ENCODE measurements at places on chromosomes 6 and 20. TPM values are rescaled to one million over a fixed set of nuclear protein-coding genes. Genes with fewer than 3 reads are reported as not detected.

DNA sequence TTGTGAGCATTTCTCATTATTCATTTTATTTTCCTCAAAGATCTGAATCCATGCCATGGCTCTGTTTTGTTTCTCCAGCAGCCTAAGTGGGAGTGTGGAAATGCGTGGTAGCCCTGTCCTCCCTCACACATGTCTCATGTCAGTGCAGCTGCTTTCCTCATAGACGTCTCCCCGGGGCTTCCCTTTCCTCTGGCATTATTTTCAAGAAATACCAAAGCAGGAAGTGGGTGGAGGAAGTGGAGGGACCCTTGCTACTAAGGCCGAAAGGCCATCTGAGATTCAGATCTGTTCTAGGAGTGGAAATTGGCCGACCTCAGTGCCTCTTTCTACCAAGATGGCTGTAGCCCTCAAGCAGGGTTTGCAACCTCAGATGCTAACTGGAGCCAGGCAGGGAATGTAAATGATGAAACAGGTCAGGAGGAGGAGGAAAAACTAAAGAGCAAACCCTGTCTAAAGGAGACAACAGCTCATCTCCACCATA is 420.9 kb upstream of the PLCB4 start:
- DNase-seq, result no peak

DNA sequence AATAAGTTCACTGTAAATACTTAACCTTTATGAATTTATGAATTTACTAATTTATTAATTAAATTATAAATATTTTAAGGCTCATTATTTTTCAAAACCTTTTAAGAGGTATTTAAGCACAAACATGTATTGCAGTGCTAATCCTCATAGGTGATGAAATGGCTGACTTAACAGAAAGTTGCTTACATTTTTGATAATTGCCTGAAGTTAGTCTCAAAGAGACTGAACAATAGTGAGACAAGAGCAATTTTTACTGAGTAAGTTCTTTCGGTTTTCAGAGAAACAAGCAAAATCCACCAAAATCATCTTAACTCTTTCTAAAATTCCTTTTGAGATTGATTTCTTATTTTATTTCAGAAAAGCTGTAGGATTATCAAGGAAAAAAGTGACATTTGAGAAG is 137.3 kb upstream of the VGLL2 start:
- no peak for DNase-seq

DNA sequence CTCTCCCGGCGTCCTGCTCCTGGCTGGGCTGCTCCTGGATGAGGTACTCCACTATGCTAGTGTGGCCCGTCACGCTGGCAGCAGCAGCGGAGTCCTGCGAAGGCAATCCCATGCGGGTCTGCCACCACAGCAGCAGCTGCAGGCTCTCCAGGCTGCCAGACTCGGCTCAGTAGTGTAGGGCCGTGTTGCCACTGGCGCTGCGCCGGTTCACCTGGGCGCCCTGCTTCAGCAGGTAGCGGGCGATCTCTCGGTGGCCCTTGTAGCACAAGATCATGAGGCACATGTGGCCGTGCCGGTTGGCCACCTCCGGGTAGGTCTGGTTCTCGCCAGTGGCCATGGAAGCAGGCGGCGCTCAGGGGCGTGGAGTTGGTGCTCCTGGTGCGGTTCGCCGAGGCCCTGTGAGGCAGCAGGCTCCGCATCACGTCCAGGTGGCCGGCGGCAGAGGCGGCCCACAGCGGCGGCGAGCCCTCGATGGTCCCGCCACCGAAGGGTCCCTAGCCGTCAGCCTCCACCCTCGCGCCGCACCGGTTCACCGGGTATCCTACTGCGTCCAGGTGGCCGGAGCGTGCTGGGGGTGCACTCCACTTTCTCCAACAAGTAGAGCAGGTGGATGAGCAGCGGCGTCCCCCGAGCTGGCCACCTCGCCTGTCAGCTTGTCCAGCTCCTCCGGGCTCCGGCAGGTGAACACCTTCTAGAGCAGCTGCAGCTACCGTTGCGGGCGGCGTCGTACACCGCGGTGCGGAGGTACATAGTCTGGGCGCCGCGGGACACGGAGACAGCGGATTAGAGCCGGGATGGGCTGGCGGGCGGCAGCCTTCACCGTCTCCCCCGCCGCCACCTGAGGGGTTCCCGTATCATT is 19.8 kb downstream of the RFPL4B start:
- DNase-seq, result no peak

Gene OR2H2
- polyA plus RNA-seq, result 0.03 TPM

DNA sequence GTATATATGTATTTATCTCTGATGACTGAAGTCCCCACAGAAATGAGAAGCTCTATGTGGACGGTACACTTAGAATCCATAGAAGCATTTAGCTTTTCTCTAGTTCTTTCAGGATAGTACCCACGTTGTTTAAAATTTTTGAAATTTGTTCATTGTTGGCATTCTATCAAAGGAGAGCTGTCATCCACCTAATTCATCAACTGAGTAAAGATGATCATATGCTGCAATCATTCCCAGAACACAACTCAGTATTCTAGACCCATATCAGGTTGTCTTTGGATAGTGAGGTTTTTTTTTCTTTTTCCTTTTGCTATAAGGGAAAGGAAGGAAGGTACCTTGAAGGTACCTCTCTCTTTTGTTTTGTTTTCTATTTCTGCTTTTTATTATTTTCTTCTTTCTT is 9.3 kb downstream of the SERAC1 start:
- DNase-seq, result no peak

DNA sequence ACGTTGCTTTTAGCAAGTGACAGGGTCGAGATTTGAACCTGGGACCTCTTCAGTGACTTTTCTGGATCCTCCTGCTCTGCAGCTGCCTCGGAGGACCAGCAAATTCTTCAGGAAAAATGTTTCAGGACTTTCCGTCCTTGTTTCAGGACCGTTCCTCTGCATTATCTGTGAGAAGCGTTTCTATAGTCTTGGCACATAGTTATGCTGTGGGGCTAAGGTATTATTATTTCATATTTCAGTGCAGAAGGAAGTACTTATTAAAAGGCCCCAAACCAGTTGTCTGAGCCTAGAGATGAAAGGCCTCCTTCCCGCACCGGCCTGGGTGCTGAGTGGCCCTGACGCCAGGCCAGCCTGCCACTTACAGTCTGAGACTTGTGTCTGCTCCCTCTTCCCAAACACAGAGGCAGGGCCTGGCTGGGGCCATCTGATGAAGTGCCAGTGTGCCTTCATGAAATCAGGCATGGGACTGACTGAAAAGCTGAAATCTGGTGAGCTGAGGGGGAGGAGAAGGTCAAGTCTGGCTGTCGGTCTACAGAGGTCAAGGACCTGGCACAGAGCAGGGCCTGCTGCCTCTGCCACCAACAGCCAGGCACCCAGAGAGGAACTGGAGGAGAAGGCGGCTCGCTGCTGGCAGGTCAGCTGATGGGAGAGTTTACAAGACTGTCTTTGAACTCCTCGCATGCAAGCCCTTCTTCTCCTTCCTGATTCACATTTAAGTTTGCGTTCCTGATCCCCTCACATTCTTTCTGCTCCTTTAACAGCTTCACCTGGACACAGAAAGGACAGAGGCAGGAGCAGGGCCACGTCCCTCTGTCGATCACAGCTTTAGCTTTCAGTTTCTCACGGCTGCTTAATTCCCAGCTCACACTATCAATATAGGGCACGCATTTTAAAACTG is 8.9 kb upstream of the QKI start:
- DNase-seq, result no peak

GRCh38 chr20:34240693-34241615 is at the start of gene ASIP:
TSS of gene ASIP (plus strand) at chr20:34241423. CDS start at chr20:34260375, 18,952 bp downstream.
- no peak for DNase-seq

GRCh38 chr20:36092398-36093024 is 62.0 kb upstream of the EPB41L1 start:
- peak; percentile 56 for DNase-seq

GRCh38 chr20:3933218-3933617 is 44.0 kb downstream of the PANK2 start:
- no peak for DNase-seq

DNA sequence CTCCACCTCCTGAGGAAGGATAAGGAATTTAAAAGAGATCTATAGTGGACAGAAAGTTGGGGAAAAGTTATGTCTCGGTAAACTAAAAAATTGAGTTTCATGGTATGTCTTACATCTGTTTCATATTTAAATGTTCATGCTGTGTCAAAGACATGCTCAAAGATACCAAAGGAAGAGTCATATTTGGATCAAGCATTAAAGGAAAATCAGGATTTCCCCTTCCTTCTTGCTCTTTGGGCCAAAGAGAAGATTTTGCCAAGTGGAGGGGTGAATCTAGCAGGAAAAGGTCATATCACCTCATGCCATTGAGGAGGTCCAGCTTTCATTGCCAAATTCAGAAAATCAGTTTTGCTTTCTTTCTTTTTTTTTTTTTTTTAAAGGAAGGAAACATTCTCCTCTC is 192.4 kb downstream of the OGFRL1 start:
- DNase-seq, result no peak

- DNase-seq, result no peak
These were observed 792.4 kb downstream of the QKI start for GRCh38 chr6:164206807-164207423.

GRCh38 chr20:62539198-62540045 is 63.6 kb upstream of the GATA5 start:
- DNase-seq, result no peak

DNA sequence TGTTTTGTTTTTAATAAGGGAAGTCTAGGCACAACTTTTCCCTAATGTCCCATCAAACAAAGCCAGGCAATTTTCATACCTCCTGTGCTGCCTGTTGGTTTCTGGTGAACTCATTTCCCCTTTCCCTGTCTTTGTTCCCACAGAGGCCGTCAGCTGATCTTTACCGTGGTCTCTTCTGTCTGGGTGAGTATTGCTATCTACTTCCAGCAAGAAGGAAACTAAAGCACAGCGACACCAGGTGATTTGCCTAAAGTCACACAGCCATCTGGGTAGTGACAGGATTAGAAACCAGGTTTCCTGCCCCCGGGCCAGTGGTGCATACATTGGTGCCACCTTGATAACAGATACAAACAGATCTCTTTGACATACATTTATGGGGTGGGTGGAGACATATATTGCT is 59.6 kb downstream of the RAB44 start:
- DNase-seq, result no peak

Gene APOBEC2
- polyA plus RNA-seq, result 5.6 TPM

Gene DDX27
- 51.2 TPM for polyA plus RNA-seq

DNA sequence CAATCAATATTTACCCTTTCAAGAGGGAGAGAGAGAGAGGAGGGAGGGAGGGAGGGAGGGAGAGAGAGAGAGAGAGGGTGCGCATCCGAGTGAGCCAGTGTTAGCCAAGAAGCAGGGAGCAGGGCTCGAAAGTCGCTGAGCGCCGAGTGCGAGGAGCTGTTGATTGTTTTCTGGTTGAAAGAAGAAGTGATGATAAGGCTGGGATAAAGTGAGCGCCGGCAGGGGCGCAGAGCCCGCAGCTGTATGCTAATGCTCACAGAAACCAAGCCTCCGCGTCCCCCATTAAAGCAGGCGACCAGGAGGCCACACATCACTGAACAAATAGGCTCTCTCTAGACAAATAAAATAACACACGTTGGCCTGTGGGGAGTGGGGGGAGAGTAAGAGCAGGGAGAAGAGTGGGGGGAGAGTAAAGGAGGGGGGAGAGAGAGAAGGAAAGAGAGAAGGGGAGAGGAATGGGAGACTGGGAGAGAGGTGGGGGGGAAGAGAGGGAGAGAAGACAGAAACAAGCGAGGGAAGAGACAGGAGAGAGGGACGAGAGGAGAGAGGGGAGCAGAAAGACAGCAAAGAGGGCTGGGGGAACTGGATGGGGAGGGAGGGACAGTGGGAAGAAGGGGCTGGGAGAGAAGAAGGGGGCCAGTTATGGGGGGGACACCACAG is 5.0 kb upstream of the INSM1 start:
- no peak for DNase-seq

Gene ADGRF1
- 1.2 TPM for polyA plus RNA-seq

DNA sequence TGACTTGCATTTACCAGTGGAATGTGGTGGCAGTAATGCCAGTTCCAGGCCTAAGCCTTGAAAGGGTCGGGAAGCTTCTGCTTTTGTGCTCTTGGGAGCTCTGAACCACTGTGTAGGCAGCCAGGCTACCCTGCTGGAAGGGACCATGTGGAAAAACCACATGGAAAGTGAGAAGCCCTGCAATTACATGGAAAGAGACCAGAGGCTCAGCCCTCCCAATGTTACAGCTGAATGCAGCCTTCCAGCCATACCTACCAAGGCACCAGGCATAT is 14.9 kb upstream of the KCNB1 start:
- no peak for DNase-seq

DNA sequence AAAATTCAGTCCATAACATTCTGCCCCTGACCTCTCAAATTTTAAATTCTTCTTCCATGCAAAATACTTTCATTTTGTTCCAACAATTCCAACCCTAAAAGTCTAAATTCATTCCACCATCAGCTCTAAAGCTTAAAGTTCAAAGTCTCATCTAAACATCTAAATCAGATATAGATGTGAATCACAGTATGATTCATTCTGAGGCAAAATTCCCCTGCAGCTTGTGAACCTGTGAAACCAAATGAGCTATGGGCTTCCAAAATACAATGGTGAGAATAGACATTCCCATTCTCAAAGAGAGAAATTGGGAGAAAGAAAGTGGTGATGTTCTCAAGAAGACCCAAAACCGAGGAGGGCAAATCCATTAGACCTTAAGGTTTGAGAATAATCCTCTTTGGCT is 309.8 kb downstream of the HIVEP2 start:
- DNase-seq, result no peak

- DNase-seq, result no peak
These were observed 553.0 kb downstream of the CD109 start for GRCh38 chr6:74248966-74249365.

DNA sequence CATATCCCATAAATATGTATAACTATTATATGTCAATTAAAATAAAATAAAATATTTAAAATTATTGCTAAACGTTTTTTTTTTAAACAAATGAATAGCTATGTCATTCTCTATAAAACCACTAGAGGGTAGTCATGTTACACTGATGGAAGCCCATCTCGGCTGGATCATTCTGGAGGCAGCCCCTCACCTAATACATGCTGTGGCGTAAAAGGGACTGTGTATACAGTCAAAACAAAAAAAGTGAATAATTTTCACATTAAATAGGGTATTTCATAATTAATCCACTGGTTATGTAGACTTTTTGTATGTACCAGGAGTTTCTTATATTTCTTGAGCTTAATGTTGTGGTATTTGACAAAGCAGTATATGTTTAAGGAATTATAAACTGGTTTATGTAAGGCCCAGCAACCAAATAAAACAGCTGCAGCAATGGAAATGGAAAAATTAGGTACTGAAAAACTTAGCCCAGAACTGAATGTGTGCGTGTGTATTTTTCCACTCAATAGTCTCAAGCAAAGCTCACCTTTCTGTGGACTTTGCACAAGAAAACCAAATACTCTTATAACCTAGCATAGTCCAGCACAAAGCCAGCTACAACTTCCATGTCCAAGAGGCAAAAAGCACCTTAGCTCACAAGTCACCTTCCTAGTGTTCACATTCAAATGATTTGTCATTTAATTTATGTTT is 81.7 kb downstream of the COL9A1 start:
- no peak for DNase-seq

DNA sequence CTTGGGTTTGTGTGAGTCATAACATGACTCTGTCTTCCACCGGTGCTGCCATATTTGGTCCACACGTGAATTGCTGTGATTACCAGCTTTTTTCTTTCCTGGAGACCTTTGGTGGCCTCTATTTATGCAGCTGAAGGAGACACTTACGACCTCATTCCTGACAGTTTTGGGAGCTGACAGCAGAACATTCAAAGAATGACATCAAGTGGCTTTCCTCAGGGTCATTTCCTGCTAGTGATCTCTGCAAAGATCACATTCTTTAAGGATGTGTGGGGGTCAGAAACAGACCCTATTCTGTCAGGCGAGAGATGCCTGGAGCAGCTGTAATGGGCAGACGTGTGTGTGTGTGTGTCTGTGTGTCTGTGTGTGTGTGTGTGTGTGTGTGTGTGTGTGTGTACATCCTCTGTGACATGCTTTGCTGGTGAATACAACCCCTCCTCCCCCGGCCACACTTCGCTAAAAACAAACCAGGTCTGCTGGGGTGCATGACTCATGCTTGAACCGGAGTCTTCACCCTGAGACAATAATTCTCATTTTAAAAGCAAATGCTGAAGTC is 115.6 kb downstream of the TMEM170B start:
- no peak for DNase-seq
